ENCODE measurements at places on chromosomes 7 and 10.
A peak's percentile ranks its signal among the peaks of the same experiment; 100 is the strongest.

DNA sequence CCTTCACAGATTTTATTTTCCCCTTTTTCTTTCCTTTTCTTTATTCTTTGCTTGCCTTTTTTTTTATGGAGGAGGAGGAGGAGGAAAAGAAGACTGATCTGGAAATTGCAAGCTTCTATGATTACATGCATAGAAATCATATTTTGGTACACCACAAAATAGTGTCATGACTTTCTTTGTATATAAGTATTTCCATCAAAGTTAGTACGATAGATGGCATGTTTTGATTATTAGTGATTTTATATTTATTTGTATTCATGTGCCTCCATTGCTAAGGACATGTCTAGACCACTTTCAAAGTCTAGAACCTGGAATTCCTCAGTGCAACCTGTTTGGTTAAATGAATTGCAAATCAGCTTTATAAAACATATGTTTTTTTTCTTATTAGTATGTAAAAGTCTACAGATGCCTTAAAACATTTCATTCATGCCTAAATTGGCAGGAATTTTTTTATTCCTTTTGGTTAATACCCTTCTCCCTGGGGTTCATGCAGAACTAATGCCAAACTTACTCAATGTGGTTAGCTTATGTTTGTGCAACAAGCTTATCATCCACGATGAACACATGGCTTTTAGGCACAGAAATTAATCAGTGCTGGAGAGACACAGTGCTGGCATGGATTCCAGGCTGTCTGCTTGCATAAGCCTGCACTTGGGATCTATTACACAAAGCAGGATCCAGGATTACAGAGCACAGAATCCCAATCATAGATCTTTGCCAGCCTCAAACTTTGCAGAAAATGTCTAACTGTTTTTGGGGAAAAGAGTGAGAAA lies 213.1 kb downstream of the CHRM2 start:
- peak; percentile 64 for DNase-seq

GRCh38 chr7:26155531-26156375 lies 3.8 kb downstream of the NFE2L3 start:
- no peak for DNase-seq

- DNase-seq, result no peak
These were observed 60.8 kb upstream of the PLPP4 start for GRCh38 chr10:120396228-120396627.

DNA sequence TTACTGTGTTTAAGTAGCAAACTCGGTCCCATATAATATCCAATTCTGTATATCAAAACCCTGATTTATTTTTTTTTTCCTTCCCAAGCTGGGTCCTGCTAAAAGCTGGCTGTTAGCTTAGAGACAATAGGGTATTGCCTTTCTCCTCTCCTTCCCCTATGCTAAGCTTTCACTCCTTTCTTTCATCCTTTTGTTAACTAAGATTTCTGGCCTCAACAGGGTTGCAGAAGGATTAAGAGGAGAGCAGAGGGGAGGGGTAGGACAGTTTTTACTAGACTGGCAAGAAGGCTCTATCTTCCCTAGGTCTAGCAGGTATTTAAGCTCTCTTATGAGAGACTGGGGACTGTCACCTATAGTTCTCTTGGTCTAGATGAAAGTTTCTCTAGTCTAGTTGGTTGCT lies 229.2 kb downstream of the KCND2 start:
- DNase-seq, result no peak

- DNase-seq, result no peak
These were observed 73.7 kb upstream of the ODAD2 start for GRCh38 chr10:28072573-28072972.

Measured in D341Med (cell line).